ENCODE measurements at places on chromosomes 6 and 20.

GRCh38 chr20:3383878-3384495 is 23.5 kb downstream of the DNAAF9 start:
- no peak for DNase-seq

- no peak for DNase-seq
Observed at GRCh38 chr20:3843490-3843889, 3.1 kb upstream of the MAVS start.

DNA sequence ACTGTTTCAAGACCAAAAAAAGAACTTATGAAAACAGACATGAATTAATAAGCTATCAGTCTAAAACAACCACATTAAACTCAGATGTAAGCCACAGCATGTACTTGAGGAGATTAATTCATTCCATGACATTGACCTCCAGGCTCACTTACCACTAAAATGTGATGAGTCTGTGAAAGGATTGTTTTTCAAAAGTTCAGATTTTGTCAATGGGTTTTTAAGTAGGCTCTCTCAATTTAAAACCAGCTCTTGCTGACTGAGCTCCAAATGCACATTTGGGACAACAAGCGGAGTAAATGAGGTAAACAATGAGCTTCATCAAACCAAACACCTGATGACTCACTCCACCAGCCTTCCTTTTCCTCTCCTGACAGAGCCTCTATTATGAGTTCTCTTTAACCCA is 197.0 kb downstream of the SIM1 start:
- no peak for DNase-seq

DNA sequence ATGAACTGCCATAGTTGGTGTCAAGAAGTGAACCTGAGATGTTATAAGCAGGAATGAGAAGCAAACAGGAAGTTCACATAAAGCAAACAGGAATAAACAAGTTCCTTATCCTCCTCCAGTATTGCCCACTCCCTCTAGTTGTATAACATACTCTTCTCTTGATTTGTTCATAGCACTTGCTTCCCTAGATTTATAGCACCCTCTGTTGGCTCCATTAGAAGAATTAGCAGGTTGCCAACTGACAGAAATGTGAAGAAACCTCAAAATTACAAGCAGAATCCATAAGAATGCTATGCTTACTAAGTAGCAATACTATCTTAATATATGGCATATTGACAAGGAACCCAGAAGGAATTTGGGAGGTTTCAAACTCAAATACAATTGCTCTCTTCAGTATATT is 195.4 kb downstream of the TBX18 start:
- no peak for DNase-seq

DNA sequence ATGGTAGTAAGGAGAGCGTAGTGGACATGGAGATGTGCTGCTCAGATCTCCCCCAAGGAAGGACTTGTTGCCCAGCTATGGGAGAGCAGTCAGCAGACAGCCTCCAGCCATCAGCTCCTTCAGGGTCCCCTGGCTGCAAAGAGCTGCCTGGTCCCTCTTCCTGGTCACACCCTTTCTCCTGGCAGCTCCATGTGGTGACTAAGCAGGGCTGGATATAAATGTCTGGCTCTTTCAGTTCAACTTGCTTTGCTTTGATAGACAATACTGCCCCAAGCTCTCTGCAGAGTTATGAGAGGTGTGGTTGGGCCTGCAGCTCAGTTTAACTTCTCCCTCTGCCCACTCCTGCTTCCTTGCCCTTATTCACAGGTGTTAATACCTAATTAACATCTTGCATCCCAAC is 64.1 kb upstream of the DDR1 start:
- DNase-seq = no peak

GRCh38 chr6:64895945-64896344 is 811.1 kb downstream of the EYS start:
- DNase-seq = no peak

- DNase-seq = no peak
Observed at GRCh38 chr6:168636147-168637004, 195.4 kb downstream of the SMOC2 start.

DNA sequence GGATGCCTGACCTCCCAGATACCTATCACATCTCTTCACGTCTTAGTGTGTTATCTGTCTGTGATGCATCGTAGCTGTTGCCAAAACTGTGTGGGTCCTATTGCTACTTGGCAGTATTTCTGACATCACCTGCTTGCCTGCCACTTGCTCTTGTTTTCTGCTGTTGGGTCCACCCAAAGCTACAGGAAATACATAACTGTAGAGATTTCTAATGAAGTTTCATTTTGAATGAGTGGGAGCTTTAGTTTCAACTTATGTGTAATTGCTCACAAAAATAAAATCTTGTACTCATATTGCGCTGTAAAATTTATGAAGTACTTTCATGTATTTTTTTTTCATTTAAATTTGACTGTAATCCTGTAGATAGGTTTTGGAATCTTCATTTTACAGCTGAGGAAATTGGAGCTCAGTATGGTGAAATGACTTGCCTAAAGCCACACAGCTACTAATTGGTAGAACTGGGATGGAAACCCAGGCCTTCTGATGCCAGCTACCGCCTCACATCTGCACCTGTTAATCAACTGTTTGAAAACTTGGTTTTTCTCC is 113.6 kb upstream of the MAN1A1 start:
- no peak for DNase-seq

DNA sequence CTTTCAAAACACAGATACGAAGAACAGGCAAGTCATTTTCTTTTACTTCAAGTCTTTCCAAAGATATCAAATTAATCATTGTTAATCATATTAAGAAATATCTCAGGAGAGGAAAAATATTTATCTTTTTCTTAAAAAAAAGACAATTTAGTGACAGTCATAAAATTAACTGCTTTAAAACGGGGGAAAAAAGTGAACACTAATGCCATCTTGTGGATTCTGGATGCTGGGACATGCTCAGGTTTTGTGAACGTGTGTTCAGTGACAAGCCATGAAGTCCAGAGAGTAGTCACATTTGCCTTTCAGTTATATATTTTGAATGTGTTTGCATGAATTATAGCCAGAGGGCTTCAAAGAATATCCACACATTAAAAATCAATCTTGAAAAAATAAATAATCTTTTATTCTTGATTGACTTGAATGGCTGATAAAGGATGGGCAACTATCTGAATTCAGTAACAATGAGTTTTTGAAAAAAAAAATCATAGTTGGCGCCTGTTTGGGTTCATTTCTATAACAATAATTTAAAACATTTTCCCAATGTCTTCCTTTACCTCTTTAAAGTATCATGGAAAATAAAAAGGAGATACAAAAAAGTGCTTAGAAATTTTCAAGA is 74.7 kb upstream of the NOX3 start:
- peak; percentile 8 for DNase-seq

- no peak for DNase-seq
Observed at GRCh38 chr6:5234874-5235273, 25.9 kb downstream of the LYRM4 start.

DNA sequence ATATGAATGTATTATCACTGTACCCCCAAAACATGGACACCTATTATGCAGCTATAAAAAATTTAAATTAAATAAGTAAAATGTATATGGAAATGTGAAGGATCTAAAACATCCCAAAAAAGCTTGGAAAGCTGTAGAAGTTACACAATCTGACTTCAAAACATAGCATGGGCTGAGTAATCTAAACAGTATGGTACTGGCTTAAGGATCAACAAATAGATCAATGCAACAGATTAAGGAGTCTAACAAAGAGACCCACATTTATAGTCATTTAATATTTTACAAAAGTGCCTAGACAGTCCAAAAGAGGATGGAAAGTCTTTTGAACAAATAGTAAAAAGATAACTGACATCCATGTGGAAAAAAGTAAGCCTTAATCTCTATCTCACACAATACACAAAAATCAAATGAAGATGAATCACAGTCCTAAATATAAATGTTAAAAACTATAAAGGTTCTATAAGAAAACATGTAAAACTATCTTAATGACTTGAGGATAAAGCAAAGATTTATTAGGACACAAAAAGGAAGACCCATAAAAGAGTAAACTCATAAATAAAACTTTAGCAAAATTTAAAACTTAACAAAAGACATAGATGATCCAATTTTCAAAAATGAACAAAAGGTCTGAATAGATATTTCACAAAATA is 46.8 kb downstream of the RANBP9 start:
- no peak for DNase-seq

DNA sequence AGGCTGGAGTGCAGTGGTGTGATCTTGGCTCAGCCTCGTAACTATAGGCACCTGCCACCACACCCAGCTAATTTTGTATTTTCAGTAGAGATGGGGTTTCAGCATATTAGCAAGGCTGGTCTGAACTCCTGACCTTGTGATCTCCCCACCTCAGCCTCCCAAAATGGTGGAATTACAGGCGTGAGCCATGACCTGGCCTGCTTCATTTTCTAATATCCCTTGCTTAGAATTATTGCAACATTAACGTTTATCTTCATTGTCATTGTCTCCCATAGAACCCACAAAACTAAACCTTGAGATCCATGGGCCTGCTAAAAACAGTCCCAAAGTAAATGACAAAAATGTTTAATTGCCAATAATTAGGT is 6.1 kb downstream of the EEF1A1 start:
- no peak for DNase-seq

DNA sequence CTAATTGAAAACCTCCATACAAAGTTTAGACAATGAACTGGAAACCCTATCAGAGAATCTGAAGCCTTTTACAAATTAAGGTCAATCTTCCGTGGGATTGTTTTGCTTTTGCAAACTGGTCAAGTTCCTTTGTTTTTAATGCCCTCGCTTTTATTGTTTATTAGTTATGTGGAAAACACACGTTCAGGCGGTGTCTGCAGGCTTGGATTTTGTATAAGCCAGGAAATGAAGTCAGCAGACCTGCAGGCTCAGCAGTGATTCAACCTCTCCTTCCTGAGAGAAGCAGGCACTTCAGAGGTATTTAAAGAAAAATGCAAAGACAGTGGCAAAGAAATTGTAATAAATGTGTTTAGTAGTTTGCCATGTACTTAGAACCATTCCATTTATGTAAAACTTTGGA is 103.4 kb upstream of the PDE10A start:
- no peak for DNase-seq

- no peak for DNase-seq
Observed at GRCh38 chr6:130187335-130188206, 35.2 kb downstream of the SAMD3 start.

- DNase-seq = no peak
Observed at GRCh38 chr6:27839626-27840475, 72.3 kb downstream of the OR2B2 start.

GRCh38 chr20:56437196-56437960 is 25.3 kb downstream of the CASS4 start:
- no peak for DNase-seq

DNA sequence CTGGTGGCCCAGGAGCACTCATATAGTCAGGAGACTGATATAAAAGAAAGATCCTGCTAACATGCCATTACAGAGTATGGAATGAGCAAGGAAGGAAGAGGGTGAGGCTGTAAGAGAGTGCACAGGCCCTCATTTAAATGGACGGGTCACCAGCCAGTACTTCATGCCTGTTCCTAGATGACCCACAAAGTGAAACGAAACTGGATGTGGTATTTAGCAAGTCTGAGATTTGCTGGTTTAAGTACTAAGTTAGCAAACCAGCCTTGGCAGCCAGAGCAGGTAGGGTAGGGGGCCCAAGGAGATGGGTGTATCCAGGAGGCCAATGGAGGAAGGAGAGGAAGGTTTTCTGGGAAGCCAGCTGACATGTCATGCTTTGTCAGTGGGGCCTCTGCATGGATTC is 15.9 kb downstream of the NT5E start:
- DNase-seq = no peak

GRCh38 chr20:10925767-10926166 is 252.0 kb upstream of the JAG1 start:
- no peak for DNase-seq

DNA sequence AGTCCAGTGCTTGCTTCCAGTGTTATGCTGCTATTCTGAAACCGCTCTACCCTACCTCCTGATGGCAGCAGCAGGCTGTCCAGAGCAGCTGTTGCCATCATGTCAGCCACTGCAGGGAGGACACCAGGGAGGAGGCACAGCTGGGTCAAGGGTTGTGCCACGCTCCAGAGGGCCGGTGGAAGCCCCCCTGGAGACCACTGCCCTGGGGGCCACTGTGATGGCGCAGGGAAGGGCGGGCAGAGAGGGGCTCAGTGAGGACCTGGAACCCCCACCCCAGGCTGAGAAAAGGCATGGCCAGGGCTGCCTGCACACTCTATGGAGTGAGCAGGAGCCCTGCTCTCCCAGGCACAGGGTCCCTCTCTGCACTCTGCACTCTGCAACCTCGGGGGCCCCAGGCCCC is 271.3 kb upstream of the BTBD3 start:
- DNase-seq = no peak

DNA sequence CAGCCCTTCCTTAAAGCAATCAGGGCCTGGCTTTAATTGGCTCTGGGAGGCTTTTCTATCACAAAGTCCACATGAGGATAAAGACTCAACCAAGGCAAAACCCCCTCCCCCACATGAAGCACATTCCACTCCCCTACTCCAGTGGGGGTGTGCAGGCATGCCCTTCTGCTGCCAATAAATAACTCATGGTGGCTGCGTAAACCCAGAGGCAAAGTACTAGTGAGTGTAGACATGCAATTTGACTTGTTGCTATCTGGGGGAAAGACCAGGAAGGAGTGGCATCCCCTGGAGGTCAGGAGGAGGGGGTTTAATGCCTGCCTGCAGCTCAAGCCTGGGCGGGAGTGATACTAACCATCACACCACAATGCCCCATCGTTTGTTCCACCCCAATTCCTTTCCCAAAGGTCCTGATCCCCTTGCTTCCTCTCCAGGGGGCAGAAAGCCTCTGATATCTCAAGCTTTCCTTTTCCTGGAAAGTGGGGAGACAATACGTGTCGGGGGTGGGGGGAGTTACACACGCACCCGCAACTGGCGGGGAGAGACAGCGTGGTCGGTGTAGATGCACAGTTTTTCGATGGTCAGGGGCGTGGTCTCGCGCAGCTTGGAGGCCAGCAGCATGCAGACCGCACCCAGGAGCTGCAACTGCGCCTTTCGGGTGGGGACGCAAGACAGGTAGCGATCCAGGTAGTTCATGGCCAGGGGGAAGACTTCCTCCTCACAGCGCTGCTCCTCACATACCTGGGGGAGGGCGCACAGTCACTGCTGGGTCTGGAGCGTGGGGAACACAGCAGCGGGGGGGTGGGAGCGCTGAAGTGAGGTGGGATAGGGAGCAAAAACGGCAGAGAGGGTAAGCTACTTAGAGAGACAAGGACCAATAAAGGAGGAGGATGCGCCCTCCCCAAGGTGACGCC is 1.5 kb downstream of the CCND3 start:
- no peak for DNase-seq

DNA sequence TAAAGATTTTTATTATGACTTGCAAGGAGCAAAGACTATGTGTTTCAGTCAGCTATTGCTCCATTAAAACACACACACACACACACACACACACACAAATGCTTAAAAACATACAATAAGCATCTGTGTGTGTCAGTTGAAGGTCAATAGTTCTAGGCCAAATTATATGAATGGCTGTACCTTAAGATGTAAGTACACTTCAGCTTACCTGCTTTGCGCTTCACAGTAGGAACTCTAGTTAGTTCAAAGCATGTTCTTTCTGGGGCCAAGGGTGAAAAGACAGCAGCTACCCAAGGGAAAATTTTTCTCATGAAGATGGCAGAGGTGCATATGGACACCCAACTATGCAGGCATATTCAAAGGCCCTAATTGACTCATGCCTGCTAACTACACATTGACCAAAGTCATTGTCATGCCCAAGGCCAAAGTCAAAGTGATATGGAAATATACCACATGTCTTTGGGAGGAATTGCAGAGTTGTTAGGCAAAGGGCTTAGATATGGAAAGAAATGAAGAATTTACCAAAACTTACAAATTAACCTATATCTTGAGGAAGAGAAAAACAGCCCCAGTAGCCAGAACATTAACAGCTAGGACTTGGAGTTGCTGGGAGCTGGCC is 61.9 kb upstream of the BTN3A2 start:
- no peak for DNase-seq
